ENCODE measurements at places on chromosomes 16 and 17. TPM values are rescaled to one million over a fixed set of nuclear protein-coding genes. Genes with fewer than 3 reads are reported as not detected.

Gene SALL1
- 0.15 TPM for total RNA-seq

- H3K27me3 ChIP-seq: no peaks in the 10 kb centered on the region
- no peaks in the 10 kb centered on the region for H3K36me3 ChIP-seq
- no peak for DNase-seq
- H3K4me3 ChIP-seq: no peak overlapping the region
- H3K27ac ChIP-seq: no peak overlapping the region
Observed at GRCh38 chr17:47802341-47803022, 19.1 kb downstream of the OSBPL7 start.

DNA sequence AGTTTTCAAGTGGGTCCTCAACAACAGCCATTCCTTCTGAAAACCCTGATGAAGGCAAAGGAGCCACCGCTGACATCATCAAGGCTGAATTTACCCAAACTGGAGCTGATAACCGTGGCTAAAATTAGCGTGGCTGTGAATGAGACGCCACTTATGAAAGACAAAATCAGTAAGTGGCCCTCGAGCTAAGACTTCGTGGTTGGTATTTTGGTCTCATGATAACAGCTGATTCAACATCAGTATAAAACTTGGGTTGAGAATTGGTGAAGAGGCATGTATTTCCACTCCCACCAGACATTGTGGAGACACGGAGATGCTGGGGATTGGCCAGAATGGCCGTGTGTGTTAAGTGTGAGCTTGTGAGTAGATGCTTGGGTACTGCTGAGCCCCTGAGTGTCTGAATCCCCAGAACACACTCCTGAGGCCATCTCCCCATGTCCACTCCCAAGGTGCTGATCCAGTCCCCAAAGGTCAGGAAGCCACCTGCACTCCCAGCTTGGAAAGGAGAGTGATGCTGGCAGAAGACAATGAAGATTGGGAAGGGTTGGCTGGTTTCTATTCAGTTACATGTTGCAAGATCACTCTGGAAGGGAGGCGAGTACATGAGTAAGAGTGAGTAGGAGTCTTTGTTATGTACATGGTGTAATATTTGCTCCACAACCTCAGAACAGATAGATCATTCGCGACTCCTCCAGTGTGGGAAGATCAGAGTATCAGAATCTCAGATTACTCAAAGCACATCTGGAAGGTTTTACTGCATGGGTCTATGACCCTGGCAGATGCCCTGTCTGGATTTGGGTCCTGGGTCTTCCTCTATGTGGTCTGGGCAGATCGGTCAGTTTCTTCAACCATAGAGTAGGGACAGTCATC lies 207.7 kb downstream of the HS3ST3A1 start:
- no peak overlapping the region for H3K4me3 ChIP-seq
- no peaks in the 10 kb centered on the region for H3K4me1 ChIP-seq
- H3K27ac ChIP-seq: no peak overlapping the region
- no peak for DNase-seq
- H3K27me3 ChIP-seq: no peaks in the 10 kb centered on the region
- no peaks in the 10 kb centered on the region for H3K36me3 ChIP-seq

Gene HIGD1B
- 0.98 TPM for total RNA-seq

DNA sequence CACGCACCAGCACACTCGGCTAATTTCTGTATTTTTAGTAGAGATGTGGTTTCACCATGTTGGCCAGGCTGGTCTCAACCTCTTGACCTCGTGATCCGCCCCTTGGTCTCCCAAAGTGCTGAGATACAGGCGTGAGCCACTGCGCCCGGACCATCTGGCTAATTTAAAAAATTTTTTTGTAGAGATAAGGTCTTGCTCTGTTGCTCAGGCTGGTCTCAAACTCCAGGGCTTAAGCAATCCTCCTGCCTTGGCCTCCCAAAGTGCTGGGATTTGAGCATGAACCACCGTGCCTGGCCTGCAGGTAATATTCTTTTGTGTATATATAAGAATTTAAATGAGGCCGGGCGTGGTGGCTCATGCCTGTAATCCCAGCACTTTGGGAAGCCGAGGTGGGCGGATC lies 115.0 kb downstream of the RPTOR start:
- no peaks in the 10 kb centered on the region for H3K36me3 ChIP-seq
- no peaks in the 10 kb centered on the region for H3K4me1 ChIP-seq
- DNase-seq: no peak
- H3K27me3 ChIP-seq: no peaks in the 10 kb centered on the region
- H3K27ac ChIP-seq: no peak overlapping the region
- H3K4me3 ChIP-seq: no peak overlapping the region

Gene CA5A
- total RNA-seq: not detected

Gene NDE1
- 19.0 TPM for total RNA-seq

Gene RPGRIP1L
- 3.2 TPM for total RNA-seq

Gene SLC13A2
- not detected for total RNA-seq

DNA sequence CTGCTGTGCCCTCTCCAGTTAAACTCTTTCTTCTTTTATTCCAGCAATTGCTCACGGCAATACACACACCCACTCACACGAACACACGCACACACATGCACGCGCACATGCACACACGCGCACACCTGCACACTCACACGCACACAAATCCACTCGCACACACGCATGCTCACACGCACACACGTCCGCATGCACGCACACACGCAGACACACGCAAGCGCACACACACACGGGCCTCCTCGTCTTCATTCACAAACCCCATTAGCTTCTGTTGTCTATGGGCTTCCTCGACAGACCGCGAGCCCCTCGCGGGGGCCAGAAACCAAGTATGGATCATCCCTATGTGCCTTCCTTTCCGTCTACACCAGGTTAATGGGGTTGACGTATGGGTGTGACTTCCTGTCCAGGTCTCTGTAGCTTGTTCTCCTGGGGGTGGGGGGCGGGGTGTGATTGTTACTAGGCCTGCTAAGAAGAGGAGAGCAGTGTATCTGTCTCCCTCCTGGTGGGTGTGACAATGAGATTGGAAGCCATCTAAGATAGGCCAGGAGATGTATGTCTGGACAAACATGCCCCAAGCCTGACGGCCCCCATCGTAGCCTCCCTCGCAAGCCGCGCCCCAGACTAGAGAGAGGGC lies 670 bp upstream of the CTF1 start:
- peak overlapping the region; percentile 98 for H3K27ac ChIP-seq
- peak overlapping the region; percentile 56 for H3K4me3 ChIP-seq
- no peaks in the 10 kb centered on the region for H3K27me3 ChIP-seq
- H3K4me1 ChIP-seq: peaks cover 3% of the 10 kb centered on the region

- DNase-seq: no peak
- H3K4me3 ChIP-seq: no peak overlapping the region
- peaks cover 9% of the 10 kb centered on the region for H3K4me1 ChIP-seq
- H3K27ac ChIP-seq: no peak overlapping the region
Observed at GRCh38 chr17:81909231-81909630, 2.0 kb downstream of the PCYT2 start.

DNA sequence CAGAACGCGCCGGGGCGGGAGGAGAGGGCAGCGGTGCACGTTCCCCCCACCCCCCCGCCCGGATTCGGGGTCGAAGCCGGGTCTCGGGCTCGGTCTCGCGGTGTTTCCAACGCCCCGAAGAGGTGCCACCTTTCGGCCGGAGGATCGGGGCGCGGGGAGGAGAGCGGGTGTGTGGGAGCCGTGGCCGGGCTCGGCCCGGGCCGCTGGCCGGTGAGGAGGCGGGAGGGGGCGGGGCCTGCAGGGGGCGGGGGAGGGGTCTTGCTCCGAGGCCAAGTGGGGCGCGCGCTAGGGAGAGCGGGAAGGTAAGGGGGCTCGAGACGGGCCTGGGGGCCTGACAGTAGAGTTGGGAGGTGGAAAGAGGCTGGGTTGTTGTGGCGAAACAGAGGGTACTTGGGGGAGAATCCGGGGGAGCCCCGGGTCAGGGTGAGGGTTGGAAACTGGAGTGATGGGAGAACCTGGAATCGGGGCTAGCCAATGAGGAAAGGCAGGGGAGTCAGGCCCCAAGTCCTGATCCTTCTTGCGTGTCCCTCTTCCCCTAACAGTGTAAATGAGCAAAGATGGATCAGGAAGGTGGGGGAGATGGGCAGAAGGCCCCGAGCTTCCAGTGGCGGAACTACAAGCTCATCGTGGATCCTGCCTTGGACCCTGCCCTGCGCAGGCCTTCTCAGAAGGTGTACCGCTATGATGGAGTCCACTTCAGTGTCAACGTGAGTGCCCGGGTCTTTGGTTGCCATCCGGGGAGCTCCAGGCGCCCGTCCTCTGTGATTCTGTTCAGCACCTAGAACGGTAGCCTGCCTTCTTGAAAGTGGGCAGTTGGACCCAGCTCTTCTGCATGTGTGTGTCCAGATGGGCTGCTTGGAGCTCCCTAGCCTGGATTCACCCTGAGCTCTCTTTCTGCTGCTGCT lies 873 bp downstream of the SETD1A start:
- DNase-seq: no peak
- peak overlapping the region; percentile 97 for H3K27ac ChIP-seq
- no peaks in the 10 kb centered on the region for H3K4me1 ChIP-seq

DNA sequence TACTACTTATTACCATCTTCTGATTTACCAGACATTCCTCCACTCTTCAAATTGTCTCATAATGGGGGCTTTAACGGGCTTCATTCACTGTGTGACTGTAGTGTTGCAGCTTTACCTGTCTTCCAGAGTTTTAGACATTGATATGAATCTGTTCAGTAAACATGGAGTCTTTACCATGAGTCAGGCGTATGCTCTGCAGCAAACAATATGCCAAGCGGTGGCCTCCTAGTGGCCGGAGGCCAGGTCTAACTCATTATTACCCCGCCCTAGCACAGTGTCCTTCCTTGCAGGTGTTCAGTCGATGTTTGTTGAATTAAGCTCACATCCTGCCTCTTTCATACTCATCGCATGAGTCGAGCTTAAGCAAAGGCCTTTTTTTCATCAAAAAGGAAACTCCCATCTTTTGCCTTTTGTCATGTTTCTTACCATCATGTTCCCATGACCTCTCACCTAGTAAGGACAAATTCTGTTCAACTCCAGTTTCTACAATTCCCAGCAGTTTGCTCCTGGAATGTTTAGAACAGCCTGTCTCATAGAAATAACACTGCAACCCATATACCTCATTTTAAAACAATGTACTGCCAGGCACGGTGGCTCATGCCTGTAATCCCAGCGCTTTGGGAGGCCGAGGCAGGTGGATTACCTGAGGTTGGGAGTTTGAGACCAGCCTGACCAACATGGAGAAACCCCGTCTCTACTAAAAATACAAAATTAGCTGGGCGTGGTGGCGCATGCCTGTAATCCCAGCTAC lies 39.4 kb downstream of the TUBD1 start:
- DNase-seq: no peak
- peak overlapping the region; percentile 88 for H3K27ac ChIP-seq
- H3K27me3 ChIP-seq: no peaks in the 10 kb centered on the region
- no peaks in the 10 kb centered on the region for H3K36me3 ChIP-seq
- no peak overlapping the region for H3K4me3 ChIP-seq
- peaks cover 9% of the 10 kb centered on the region for H3K4me1 ChIP-seq

Gene C17orf78
- not detected for total RNA-seq

DNA sequence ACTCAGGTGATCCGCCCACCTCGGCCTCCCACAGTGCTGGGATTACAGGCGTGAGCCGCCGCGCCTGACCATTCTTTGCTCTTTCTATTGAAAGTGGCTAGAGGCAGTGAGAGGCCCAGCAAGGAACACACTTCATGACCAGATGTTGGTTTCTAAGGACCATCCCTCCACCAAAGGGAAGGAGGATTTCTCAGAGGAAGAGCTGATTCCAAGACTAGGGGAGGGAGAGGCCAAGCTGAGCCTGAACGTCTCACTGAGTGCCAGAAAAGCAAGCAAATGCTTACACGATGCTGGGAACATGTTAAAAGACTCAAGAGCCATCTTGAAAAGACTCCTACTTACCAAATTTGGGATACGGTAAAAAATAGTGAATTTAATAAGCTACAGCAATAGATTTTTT lies 79.2 kb downstream of the MRM3 start:
- H3K27me3 ChIP-seq: no peaks in the 10 kb centered on the region
- no peaks in the 10 kb centered on the region for H3K4me1 ChIP-seq
- H3K4me3 ChIP-seq: no peak overlapping the region
- no peaks in the 10 kb centered on the region for H3K36me3 ChIP-seq
- no peak for DNase-seq

Gene TBX21
- total RNA-seq: 0.33 TPM

GRCh38 chr17:81428516-81428915 lies 33.3 kb downstream of the BAHCC1 start:
- H3K36me3 ChIP-seq: no peaks in the 10 kb centered on the region
- DNase-seq: no peak
- no peak overlapping the region for H3K4me3 ChIP-seq
- H3K27me3 ChIP-seq: no peaks in the 10 kb centered on the region
- peak overlapping the region; percentile 68 for H3K27ac ChIP-seq
- H3K4me1 ChIP-seq: peaks cover 21% of the 10 kb centered on the region

- no peak overlapping the region for H3K4me3 ChIP-seq
- no peaks in the 10 kb centered on the region for H3K27me3 ChIP-seq
- H3K27ac ChIP-seq: no peak overlapping the region
- H3K36me3 ChIP-seq: no peaks in the 10 kb centered on the region
- no peak for DNase-seq
- H3K4me1 ChIP-seq: no peaks in the 10 kb centered on the region
Observed at GRCh38 chr17:13046361-13046760, 28.5 kb upstream of the ELAC2 start.

GRCh38 chr16:51152691-51153576 lies 1.9 kb upstream of the SALL1 start:
- peak overlapping the region; percentile 17 for H3K27ac ChIP-seq
- peaks cover 80% of the 10 kb centered on the region for H3K27me3 ChIP-seq
- H3K4me1 ChIP-seq: no peaks in the 10 kb centered on the region
- H3K4me3 ChIP-seq: peak overlapping the region; percentile 29
- no peak for DNase-seq

DNA sequence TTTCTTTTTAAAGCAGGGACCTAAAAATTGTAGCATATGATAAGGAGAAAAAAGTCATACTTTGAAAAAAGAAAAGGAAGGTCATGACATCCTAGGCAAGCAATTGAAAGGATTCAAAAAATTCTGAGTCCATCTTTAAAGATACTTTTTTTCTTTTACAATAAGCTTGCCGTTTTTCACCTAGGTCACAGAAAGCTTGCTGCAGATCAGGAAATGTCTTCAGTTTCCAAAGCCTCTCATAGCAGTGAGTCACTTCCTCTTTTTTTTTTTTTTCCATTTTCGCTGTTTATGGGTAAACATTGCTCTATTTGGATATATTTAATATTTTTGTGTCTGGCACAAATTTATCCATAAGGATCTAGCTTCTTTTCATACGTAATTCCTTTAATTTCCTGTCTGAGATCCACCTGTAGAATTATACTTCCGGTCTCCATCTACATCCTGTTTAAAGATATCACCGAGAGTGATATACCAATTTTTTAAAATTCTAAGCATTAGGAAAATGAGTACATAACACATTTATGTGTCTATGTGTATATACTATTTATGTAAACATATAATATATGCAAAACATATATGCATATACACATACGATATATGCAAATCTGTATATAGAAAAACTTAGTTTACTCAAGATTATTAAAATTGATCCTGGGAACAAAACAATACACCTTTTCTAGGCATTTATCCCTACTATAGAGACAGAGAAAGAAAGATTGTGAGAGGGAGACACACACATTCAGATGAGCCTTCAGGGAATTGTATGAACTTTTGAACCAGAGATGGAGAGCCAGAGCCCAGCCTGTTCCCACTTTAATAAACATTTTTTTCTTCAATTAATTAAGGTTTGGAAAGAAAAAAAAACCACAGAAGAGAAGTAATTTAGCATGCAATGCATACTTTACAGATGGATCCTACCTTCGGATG lies 134.4 kb downstream of the SKAP1 start:
- H3K4me1 ChIP-seq: no peaks in the 10 kb centered on the region
- no peaks in the 10 kb centered on the region for H3K27me3 ChIP-seq
- no peak for DNase-seq
- no peak overlapping the region for H3K4me3 ChIP-seq
- no peaks in the 10 kb centered on the region for H3K36me3 ChIP-seq

All from breast epithelium (tissue), 4 donors.